ENCODE measurements at places on chromosomes 3 and 15.

DNA sequence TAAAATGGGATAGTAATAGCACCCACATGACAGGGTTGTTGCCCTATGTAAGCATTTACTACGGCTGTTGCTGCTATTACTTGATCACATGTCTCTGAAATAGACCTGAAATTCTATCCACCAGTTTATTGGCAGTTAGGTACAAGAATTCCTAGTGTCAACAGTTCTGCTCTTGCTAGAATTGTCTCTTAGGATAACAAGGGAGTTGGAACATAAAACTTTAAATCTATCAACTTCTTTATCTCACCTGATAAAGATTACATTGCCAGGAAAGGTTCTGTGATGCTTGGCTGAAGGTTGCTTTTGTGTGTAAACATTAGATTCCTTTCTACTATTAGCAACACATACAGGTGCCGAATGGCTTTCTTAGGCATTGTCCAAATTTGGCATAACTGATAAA, 38.7 kb downstream of the ATP13A4 start:
- DNase-seq = no peak

- DNase-seq = no peak
Observed at GRCh38 chr15:69417581-69417980, 3.4 kb downstream of the KIF23 start.

GRCh38 chr3:69200384-69201068, 78.1 kb upstream of the LMOD3 start:
- no peak for DNase-seq

GRCh38 chr3:9912294-9912935, 4.5 kb upstream of the IL17RC start:
- DNase-seq = no peak

DNA sequence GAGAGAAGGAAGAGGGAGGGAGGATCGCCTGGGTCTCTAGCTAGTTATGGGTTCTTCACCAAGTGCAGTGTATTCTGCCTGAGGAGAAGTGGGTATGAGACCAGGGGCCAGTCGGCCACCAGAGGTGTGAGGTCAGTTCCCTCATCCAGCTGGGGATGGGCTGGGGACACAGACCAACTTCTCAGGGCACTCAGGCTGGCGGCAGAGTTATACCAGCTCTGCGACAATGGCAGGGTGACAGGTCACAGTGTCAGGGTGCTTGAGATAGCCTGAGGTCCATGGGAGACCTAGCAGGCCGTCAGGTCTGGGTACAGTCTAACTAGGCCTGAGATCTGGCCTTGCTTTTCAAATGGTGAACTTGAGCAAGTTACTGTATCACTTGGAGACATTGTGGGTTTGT, 31.4 kb upstream of the PLXNA1 start:
- no peak for DNase-seq

GRCh38 chr3:195209083-195209846, 61.7 kb downstream of the XXYLT1 start:
- no peak for DNase-seq

DNA sequence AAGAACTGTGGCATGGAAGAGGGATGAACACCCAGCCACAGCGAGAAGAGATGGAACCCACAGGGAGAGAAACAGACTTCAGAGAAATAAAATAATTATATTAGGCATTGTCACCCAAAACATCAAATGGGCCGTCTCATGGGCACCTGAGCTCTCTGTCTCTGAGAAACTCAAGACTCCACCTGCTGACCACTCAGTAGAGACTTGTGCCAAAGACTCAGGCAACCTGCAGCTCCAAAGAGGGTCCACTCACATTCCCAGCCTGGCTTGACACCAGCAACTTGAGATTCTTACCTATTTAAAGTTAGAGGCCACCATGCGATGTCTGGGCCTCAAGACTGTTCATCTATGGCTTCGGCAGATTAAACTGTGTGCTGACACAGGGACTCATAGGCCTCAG, 12.0 kb downstream of the SEMA5B start:
- DNase-seq = no peak

DNA sequence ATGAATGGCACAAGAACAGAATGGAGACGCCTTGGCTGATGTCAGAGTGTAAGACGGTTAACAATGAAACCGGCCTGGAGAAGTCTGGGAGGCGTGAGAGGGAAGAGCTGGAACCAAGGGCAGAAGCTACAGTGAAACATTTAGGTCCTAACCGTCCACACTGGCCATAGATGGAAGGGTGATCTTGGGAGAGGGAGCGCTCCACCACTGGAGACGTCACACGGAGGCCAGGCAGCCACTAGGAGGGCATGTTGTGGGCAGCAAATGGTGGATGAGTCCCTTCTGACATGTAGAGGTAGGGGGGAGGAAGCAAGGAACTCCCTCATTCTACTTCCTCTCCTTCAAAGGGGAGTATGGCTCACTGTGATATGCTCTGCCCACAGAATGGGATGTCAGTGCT, 23.8 kb downstream of the FEM1B start:
- DNase-seq = no peak

DNA sequence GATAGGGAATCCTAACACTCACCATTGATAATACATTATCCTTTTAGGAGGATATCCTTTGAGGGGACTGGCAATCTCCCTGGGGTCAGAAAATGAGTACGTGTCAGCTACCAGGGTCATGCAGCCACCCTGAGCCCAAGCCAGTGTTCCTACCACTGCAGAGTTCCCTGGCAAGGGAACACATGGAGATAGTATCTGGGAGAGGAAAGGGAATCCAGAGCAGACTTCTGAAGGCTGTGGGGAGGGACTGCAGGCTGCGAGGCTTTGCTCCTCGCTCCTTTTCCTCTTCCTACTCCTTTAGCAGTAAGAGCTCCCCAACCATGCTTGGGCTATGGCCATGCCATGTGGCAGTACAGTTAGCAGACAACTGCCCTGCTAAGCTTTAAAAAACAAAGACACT, 62.9 kb upstream of the TJP1 start:
- no peak for DNase-seq

GRCh38 chr3:122030381-122031122, 8.5 kb upstream of the ILDR1 start:
- no peak for DNase-seq

DNA sequence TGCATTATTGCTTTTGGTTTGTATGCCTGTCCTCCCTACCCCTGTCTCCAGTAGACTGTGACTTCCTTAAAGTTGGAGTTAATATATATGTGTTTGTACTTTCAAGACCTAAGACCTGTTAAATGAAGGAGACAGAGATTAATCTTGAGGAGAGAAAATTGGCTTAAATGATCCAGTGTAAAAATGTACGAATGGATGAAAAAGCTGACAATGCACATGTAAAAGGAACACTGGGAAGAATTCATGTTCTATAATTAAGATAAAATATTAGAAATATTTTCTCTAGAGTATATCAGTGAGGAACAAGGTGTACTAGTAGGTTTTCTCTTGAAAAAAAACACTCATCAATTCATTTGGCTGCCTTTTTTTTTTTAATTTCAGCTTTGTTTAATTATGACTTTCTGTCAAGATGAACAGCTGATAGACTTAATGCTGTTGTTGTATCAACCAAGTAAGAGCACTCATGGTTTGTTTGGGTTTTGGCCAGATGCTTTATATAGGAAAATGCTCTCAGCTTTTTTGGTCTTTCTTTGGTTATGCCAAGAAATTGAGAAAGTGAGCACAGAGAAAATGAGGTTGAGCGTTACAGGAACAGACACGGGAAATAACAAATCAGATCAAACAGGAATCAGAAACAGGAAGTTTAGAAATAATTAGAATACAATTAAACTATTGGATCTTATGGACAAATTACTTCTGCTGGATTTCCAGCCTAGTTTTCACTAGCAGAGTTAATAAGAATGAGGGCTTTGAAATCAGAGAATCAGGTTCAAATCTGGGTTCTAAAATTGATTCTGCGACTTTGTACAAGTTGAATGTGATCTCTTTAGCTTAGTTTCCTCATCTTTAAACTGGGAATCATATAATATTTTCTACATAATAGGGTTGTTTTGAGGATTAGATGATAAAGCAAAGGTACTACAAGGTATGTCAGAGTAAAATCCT, 38.3 kb upstream of the AADAC start:
- no peak for DNase-seq

- no peak for DNase-seq
Observed at GRCh38 chr3:15403495-15403894, 23.8 kb downstream of the METTL6 start.

- DNase-seq = no peak
Observed at GRCh38 chr15:67176195-67176971, 78.1 kb downstream of the AAGAB start.

GRCh38 chr15:40242213-40242599, 3.3 kb downstream of the PAK6 start:
- no peak for DNase-seq

GRCh38 chr3:177058648-177059047, 138.6 kb downstream of the TBL1XR1 start:
- no peak for DNase-seq

GRCh38 chr3:5690490-5690889, 503.0 kb downstream of the EDEM1 start:
- DNase-seq = no peak

DNA sequence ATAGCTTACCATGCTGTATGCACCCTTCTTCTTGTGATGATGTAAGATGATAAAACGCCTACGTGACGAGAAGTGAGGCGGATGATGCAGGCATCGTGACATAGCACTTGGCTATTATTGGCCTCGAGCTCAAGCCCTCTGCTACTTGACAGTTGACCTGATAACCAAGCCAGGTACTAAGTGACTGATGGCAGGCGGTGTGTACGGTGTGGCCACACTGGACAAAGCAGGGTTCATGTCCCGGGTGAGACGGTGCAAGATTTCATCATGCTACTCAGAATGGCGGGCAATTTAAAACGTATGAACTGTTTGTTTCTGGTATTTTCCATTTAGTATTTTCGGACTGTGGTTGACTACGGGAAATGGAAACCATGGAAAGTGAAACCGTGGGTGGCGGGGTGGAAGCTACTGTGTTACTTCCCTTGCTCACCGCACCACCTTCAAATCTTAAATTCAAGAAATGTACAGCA, 57.7 kb downstream of the SLC12A8 start:
- no peak for DNase-seq

GRCh38 chr3:15535732-15536131, 14.2 kb upstream of the COLQ start:
- peak; percentile 16 for DNase-seq

GRCh38 chr15:43881245-43881644, 54.4 kb downstream of the WDR76 start:
- no peak for DNase-seq

DNA sequence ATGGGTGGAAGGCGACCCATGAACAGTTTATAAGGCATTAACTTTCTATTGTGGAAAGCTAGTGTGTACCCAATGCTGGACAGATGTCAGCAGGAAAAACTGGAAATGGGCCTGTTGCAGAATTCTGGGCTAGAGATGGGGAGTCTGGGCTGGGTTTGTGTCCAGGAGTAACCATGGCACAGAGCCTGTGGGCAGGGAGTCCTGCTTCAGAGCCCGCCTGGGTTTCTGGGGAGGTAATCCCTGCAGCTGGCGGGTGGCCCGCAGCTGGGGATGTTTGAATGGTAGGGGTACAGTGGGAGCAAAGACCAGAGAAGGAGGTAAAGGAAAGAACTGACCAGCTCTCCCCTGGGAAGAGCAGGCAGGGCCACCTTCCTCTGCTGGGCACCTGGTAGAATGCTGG, 25.7 kb downstream of the ACAA1 start:
- no peak for DNase-seq

GRCh38 chr3:143163562-143164100, 44.1 kb downstream of the CHST2 start:
- no peak for DNase-seq

DNA sequence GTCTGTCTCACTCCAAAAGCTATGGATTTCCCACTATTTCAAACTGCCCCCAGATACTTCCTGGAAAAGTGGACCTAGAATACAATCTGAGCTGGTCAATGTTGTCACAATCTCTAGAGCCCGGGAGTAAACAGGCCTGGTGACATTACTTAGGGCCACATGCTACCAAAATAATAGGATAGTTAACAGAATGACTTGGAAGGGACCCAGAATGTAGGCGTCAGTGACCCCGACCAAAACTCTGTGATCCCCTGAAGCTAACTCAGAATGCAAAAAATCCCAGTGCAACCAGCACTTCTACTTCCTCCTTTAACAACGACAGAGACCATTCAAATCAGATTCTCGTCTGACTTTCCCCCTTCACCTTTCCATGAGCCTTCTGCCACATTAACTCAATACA, 51.5 kb upstream of the CDV3 start:
- no peak for DNase-seq

- no peak for DNase-seq
Observed at GRCh38 chr3:107767897-107768605, 245.3 kb downstream of the BBX start.

DNA sequence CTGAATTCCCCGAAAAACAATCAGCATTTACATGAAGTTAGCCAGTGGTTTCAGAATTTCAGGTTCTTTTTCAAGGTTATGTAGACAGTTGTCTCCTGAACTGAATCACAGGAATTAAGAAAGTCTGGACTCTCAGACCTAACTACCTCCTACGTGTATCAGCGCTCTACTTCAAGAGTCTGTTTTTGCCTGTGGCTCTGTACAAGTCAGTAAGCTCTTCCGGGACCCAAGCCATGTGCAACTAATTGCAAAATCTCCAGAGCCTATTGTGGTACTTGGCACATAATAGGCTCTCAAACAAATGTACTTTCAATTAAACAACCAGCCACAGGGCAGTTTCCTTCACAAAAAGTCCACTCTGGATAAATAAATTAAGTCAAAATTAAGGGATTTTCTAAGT, 414.2 kb downstream of the PDCD6IP start:
- DNase-seq = no peak

- DNase-seq = no peak
Observed at GRCh38 chr3:129282727-129283327, 4.2 kb downstream of the HMCES start.

DNA sequence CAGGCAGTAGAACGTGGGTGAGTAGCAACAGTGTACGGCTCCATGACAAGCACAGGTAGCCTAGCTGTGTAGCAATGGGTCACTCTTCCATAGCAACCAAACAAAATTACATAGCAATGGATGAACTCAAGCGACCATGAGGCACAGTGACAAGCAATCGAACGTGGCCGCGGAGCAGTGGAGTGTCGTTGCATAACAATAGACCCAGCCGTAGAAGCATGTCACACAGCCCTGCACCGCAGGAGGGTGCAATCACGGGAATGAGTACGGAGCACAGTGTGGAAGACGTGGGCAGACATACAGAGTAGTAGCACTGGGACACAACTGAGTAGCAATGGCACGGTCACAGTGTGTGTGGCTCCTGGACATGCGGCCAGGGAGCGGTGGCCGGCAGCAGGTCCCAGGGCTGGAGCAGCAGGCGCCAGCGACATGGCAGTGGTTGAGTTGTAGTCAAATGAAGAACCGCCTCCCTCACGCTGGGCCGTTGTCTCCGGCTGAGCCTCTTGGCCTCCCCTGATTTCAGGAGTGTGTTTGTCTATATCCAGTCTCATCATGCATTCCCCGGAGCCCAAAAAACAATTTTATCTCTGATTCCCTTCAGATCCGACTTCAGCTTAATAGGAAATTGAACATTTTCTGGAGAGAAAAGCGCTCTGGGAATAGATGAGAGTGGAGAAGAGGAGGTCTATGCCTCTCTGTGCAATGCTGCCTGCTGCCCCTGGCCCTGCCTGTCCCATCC, 64.1 kb downstream of the CCDC33 start:
- DNase-seq = no peak

GRCh38 chr15:77470235-77470634, 49.5 kb downstream of the HMG20A start:
- DNase-seq = no peak

All from activated gamma-delta T cell treated with anti-CD3 and anti-CD28 coated beads, Interleukin-2, amount 50 U/mL, for 16 hours (primary cell).